ENCODE measurements at places on chromosomes 5 and 9. TPM values are rescaled to one million over a fixed set of nuclear protein-coding genes. Genes with fewer than 3 reads are reported as not detected.

The SIGMAR1 gene
- total RNA-seq, result 108 TPM

DNA sequence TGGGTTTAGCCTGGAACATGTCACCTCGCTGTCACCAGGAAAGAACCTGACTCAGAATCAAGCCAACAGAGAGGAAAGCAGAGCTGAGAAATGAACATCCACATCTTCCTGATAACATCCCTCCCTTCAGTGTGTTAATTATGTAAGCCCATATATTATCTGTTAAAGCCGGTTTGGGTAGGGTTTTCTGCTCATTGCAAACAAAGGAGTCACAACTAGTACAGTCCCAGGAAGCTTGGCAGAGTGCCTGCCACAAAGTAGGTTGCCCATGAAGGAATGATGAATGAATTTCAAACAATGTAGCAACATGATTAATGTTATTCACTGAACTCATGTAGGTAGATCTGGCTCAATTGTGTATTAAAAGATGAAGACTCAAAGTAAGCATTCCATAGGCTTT is 10.4 kb upstream of the PPARGC1B start:
- no peak for DNase-seq

DNA sequence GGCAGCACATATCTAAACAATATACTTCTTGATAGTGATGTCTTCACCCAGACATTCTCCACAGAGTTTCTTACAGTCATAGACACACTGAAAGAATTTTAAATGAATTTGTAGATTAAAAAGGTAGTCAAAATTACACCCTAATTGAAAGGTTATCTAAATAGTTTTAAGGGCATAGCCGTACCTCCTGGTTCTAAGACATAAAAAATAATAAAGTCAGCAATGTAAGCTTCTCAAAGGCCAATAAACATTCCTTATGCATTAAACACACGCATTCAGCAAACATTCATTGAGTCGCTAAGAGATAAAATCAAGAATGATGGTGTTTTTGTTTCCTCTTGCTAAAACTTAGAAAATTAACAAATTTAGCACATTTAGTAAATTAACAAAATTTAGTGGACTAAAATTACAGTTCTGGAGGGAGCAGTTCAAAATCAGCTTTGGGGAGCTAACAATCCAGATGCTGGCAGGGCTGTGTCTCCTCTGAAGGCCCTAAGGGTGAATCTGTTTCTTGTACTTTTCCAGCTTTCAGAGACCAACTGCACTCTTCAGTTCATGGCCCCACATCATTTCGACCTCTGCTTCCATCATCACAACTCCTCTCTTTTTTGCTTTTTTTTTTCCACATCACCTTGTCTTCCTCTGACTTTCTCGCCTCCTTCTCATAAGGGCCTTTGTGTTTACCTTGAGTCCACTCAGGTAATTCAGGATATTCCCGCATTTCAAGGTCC is 516.5 kb downstream of the DNAH5 start:
- DNase-seq, result no peak

DNA sequence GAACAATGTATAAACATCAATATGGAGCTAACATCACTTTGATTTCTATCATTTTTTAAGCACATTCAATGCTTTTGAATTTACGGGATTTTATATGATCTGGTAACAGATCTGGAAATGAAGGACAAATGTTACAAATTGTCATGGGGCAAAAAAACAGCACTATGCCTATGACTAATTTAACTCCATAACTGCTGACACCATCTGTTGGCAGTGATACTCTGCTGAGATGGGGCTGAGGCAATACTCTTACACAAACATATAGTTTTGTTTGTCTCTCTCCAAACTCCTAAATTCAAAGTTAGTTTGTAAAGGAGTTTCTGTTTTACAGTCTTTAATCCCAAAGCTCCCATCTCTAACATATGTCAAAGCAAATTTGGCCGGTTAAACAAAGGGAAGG is 132.5 kb upstream of the FER start:
- no peak for DNase-seq

- DNase-seq, result no peak
These were observed 191.5 kb downstream of the SNX18 start for GRCh38 chr5:54709096-54709495.

GRCh38 chr5:180668835-180669596 is 19.6 kb upstream of the FLT4 start:
- no peak for DNase-seq

GRCh38 chr5:107889387-107889786 is 218.7 kb upstream of the EFNA5 start:
- DNase-seq, result no peak
